HS-5 (cell line): ENCODE measurements at places on chromosomes 1 and 21.

- DNase-seq: no peak
Observed at GRCh38 chr1:11413986-11414391, 65.0 kb upstream of the DISP3 start.

DNA sequence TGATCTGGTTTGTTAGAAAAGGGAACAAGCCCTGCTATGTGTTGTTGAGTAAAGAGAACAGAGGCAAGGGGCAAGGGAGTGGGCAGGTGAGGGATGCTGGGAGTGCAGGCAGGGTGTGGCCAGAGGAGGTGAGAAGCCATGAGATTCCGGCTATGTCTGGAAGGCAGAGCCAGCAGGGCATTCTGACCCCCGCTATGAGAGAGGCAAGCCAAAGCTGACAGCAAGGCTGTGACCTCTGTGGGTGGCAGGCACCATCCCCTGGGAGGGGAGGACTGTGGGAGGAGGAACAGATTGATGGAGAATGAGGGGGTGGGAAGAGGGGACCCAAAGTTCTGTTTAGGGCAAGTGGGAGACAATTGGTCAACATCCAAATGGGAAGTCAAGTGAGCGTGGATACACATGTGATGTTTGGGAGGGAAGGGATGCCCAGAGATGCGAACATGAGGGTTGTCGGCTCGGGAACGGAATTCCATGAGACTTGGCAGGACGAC, 19.5 kb upstream of the PADI6 start:
- no peak for DNase-seq

DNA sequence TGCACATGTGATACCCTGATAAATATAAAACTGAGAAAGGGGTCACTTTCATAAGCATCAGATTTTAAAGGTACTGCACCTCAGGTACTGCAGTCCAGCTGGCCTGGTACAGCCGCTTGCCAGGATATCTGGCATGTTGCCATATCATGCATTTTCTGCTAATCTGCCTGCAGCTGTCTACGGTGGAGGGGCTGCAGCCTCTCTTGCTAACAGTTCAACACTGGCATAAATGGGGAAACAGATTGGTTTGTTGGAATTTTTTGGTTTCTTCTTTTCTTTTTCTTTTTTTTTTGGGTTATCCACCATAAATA, 71.5 kb downstream of the MIS18A start:
- no peak for DNase-seq

DNA sequence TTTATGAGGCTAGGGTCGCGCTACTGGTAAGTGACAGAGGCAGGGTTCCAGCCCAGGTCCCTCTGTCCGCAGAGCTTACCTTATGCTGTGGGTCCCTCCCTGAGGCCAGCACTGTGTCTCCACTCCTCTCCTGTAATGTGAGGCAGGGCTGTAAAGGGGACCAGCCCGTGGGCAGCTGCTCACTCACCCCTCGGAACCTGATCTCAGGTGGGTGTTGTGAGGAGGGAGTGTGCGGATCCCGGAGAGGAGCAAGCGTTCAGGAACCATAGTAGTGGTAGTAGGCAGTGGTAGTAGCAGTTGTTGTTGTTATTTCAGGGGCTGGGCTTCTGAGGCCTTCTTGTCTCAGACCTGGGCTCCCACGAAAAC, 1.7 kb downstream of the ZC3H12A start:
- no peak for DNase-seq

GRCh38 chr1:113809670-113810602, 2.3 kb downstream of the RSBN1 start:
- DNase-seq: no peak

GRCh38 chr1:21707086-21707840, 38.1 kb upstream of the RAP1GAP start:
- no peak for DNase-seq

GRCh38 chr1:208432346-208432745, 188.2 kb upstream of the PLXNA2 start:
- DNase-seq: no peak

DNA sequence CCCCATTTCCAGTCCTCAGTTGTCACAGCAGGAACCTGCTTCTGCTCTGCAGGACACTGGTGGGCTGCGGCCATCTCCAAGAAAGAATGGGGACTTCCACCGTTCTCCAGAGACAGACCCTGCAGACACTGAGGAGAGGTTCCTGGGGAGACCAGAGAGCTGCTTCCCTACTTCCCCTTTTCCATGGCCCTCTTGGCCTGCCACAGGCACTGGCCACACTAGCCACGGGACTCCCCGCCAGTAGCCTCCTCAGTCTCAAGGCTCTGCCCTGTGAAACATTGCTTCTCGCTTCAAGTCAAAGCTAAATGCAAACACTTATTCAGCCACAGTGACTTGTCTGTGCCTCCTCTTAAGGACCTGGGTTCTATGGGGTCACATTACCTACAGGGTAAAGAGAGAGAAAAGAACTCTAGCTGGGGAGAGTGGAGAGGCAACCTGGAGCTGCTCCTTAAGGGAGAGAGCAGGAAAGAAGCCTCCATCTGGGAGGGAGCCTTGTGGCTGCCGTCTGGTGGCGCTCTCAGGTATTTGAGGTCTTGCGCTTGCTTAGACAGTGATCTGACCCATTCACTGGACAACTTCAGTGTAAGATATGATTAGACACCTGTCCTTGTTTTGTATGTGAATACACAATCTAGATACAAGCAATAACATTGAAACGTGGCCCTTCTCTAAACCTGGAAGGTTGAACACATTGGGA, 5.4 kb upstream of the SLAMF8 start:
- DNase-seq: no peak

GRCh38 chr1:100322436-100323211, 29.7 kb upstream of the CDC14A start:
- DNase-seq: peak; percentile 4

- peak; percentile 51 for DNase-seq
Observed at GRCh38 chr1:111190931-111191451, 9.5 kb downstream of the DENND2D start.

GRCh38 chr1:15760520-15761211, 2.1 kb downstream of the FBLIM1 start:
- DNase-seq: peak; percentile 56

DNA sequence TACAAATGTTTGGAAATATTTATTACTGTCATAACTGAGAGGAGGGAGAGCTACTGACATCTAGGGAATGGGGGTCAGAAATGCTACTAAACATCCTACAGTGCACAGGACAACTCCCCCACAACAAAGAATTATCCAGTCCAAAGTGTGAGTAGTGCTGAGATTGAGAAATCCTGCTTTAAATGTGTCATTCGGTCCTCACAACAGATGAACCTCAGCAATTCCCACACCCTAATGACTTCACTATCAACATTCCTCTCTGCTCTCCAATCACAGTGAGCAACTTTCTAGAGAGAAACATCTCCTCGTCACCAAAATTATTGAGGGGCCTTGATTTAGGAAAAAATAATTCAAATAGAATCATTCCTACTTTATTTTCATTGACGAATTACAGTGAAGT, 18.0 kb downstream of the OMA1 start:
- DNase-seq: peak; percentile 78

DNA sequence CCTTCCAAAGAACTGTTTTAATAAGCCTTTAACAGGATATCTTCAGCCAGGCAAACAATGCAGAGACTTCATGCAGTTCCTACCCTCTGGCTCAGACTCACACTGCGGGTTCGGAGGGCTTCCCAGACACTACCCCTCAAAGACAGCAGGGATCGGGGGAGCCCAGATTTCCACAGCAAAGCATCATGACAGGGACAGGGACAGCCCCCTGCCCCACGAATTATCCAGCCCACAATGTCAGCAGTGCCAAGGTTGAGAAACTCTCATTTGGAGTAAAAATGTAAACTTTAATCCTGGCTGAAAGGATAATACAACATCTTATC, 20.1 kb downstream of the NPHP4 start:
- DNase-seq: no peak

- peak; percentile 66 for DNase-seq
Observed at GRCh38 chr1:7993593-7994479, 32.3 kb downstream of the ERRFI1 start.

DNA sequence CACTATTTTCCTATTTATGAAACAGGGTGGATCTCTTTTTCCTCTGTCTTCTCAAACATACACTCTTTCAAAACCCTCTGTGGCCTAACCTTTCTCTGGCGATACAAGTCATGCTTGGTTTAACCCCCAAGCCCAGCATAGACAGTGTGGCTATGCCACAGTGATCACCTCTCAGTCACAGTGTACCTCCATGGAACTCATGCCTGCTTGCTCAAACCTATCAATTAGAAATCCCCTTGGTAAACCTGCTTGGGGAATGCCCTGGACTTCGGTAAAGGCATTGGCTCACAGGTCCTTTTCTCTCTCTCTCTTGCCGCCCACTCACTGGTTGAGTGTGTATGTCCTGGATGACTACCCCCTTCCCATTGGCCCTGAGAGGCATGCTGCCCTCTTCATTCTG, 147.5 kb downstream of the CYYR1 start:
- no peak for DNase-seq

GRCh38 chr1:63487336-63488065, 35.5 kb downstream of the ITGB3BP start:
- DNase-seq: no peak

DNA sequence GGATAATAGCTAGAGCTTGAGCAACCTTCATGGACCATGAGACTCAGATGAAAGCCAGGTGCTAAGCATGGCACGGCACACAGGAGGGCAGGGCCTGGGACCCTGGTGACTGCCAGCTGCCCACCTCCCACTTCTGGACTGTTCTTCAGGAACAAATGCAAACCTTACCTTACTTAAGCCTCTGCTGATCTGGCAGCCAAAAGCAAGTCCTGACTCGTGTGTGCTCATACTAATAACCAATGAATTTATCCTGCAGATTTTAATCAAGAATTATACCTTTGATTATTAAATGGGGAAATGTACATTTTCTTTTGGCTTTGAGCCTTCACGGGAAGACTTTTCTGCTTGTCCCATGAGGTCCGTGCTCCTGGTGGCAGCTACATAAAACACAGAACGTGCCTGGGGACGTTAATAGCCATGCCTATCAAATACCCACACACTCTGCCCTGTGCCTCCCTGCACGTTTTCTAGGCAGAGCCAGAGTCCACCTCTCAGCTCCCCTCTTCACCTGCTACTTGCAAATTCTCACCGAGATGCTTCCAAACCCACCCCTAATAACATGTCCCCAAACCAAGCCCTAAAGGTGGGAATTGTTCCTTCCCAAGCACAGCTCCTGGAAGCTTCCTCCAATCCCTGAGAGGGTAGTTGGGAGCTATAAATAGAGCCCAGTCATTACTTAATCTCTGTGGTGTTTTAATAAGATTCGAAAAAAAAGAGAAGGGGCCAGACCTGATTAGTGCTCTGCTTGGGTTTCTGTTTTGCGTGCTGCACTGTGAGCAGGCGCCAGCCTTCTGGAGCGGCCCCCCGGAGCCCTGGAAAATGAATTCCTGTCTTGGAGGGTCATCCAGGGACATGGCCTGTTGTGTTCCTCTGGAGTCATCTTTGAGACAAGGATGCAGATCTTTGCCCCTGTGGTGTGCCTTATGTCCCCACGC, 33.5 kb downstream of the SLC1A7 start:
- DNase-seq: no peak

GRCh38 chr1:55781944-55782482, 566.8 kb upstream of the USP24 start:
- peak; percentile 47 for DNase-seq

- DNase-seq: no peak
Observed at GRCh38 chr1:65979136-65980044, 186.7 kb downstream of the PDE4B start.

DNA sequence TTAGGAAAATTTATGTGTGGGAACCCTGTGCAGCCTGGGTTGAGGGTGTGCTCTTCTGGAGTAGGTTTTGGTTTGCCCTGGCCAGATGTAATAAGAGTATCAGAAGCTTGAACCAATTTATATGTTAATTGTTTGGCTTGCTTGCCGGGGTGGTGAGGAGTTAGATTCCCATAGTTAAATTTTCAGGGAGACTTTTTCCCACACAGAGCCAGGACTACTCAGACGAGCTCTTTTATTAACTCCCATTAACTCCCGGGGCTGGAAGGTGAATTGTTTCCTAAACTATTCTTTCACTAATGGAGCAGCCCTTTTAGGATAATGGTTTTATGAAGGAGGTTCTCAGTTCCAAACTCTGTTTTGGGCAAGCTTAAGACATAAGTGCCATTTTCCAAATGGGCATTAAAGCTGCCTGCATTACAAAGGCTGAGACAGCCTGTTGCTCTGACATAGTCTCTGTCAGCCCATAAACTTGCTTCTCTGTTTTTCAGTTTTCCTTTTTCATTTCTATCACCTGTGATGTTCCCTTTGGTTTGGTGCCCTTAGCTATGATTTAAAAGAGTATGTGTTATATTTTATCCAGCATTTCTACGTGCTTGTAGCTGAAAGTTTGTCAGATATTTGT, 18.0 kb upstream of the RAB3GAP2 start:
- no peak for DNase-seq

GRCh38 chr1:185376288-185376687, 59.2 kb upstream of the IVNS1ABP start:
- DNase-seq: no peak

GRCh38 chr1:156767879-156768604, 707 bp downstream of the PRCC start:
- DNase-seq: no peak

- no peak for DNase-seq
Observed at GRCh38 chr1:27413004-27413403, 20.6 kb downstream of the GPR3 start.

DNA sequence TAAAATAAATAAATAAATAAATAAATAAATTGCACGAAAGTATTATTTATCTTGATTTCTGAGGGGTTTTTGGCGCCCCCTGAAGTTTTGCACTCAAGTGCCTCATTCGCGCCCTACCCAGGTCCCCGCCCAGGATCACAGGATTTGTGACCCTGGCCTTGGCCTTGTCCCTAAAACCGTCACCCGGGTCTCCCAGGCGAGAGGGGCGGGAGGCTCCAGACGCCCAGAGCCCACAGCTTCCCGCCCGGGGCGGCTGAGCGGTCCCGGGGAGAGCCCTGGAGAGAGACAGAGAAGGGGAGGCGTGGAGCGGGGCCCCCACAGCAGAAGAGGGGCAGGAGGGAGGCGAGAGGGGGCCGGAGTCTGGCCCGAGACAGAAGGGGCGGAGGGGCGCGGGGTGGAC, 91.8 kb upstream of the CASZ1 start:
- DNase-seq: no peak

GRCh38 chr1:55445416-55445815, 230.3 kb upstream of the USP24 start:
- no peak for DNase-seq

GRCh38 chr1:202656057-202656456, 54.2 kb downstream of the SYT2 start:
- DNase-seq: no peak

DNA sequence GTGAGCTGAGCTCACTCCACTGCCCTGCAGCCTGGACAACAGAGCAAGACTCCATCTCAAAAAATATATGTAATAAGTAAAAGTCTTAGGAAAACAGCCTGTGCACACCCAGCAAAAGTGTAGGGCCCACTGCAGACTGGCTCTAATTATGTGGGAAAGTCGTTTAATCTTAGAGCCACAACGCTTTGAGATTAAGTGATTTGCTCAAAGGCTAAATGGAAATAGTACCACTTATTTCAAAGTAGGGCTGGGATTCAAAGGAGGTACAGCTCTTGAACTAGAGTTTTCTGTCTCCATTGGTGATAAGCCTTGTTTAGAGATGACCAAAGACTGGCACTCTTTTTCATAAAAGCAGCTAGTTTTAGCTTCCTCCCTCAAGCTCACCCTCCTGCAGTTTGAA, 2.2 kb downstream of the TACSTD2 start:
- no peak for DNase-seq

- DNase-seq: no peak
Observed at GRCh38 chr1:204313675-204314074, 46.1 kb downstream of the PLEKHA6 start.
